ENCODE measurements at places on chromosomes 4 and X.

DNA sequence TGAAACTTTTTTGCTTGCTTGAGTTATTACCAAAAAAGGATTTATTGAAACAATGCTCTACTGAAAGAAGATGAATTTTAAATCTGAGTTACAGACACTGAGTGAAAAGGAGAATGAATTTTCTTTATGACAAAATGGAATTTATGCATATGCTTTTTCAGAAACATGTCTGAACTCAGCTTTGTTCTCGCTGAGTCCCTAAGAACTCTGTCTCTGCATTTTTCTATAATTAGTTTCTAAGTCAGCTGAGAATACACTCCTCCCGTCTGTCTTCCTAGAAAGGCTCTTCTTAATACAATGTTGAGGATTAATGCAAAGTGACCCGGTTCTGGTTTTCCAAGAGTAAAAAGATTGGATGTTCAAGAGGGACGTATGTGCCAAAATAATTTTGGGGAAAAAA lies 463.5 kb downstream of the NKX6-1 start:
- DNase-seq = no peak

DNA sequence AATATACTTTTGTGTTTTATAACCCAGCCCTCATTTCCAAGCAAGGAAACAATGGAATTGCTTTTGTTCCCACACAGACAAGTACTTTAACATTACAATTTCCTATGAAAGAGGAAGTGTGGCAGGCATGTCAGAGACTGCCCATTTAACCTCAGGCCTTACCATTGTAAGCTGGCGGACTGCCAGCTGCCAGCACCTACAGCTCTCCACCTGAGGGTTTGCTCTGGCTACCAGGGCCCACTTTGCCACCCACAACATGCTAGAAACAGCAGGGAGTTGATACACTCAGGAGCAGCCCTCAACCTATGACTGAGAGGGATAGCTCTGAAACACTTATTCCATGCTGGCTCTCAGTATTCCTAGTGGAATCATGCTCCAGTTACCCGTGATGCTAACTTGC lies 152.3 kb upstream of the PRDX4 start:
- no peak for DNase-seq

GRCh38 chr4:1572521-1572920 lies 111.6 kb downstream of the FAM53A start:
- DNase-seq = no peak

- DNase-seq = no peak
Measured at GRCh38 chr4:6955261-6955911, 45.8 kb downstream of the TBC1D14 start.

DNA sequence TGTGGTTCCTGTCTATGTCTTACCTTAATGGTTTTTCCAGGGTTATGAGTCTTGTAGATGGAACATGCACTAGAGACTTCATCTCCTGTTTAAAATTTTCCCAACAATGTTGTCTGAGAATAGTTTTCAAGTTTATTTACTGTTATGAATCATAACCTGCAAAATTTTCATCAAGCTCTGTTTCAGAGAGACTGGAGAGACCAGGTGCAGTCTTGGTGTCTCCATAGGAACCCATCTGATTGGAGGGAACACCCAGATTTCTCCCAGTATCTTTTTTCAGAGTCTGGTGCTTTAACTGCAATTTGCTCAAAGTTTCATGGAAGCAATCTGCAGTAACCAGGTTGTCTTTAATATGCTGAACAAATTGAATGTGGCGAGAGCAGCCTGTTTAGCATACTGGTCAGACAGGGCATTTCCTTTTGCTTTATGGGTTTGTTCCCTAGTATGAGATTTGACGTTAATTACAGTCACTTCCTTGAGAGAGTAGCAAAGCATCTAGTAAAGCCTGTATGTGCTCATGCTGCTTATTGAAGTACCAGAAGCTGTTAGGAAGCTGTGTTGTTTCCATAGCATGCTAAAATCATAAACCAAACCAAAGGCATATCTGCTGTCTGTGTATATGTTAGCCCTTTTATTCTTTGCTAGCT lies 18.8 kb upstream of the VSIG1 start:
- no peak for DNase-seq
